ENCODE measurements at places on chromosomes 6 and 20.

- ATAC-seq: no peak
Measured at GRCh38 chr6:11054722-11055121, 10.6 kb upstream of the ELOVL2 start.

DNA sequence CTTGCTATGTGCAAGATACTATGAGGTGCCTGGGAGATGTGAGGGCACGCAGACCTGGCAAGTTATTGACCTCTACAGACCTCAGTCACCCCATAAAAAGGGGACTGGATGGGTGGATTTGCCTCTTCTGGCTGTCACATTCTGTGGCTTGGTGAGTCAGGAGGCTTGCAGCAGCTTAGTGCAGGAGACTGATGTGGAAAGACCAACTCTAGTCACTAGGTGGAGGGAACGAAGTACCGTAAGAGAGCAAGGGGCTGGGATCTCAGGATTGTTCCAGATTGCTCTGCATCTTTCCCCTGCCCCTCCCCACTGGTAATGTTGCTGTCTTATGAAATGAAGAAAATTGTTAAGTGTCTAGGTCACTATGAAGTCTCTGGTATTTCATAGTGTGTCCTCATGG lies 3.3 kb downstream of the MAPRE1 start:
- ATAC-seq: no peak

DNA sequence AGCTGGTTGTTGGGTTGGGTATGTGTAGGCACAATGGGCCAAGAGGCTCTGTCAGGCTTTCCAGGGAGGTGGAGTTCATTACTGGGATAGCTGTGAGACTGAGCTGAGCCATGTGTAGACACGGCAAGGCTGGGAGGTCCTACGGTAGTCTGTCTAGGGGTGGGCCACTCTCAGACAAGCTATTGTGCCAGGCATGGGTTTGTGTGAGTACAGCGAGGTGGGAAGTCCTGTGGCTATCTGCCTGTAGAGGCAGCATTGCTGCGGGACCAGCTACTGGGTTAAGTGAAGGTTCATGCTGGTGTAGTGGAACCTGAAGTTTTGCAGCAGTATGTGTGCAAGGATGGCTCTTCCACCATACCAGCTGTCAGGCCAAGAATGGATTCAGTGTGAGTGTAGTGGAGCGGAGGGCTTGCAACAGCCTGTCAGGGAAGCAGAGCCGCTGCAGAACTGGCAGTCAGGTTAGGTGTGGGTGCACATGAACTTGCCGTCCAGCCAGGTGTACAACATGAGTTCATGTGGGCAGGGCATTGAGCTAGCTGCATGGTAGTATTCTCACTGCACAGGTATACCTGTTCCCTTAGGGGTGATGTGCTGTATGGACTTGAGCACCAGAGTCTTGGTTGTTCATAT lies 78.0 kb upstream of the CENPW start:
- no peak for ATAC-seq

- ATAC-seq: no peak
Measured at GRCh38 chr20:64113796-64114355, 6.5 kb upstream of the NPBWR2 start.

DNA sequence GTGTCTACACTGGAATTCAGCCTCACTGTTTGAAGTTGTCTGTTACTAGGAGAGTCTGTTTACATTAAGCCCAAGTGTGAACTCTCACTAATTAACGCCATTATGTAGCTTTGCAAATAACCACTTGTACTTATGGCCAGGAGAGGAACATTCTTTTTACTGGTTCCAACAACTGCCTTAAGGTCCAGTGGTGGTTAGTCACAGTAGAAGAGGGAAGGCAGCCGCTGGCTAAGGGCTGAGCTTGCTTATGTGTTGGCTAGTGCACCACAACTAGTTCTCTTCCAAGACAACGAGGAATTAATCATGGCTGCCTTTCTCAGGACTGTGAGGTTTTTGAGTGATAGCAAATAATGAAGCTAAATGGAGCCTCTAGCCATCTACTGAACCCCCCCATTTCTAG lies 14.9 kb upstream of the SLC22A23 start:
- peak; percentile 9 for ATAC-seq

- ATAC-seq: no peak
Measured at GRCh38 chr6:52529311-52529710, 47.5 kb downstream of the TRAM2 start.
